ENCODE measurements at places on chromosomes 12 and 14. TPM values are rescaled to one million over a fixed set of nuclear protein-coding genes. Genes with fewer than 3 reads are reported as not detected.

DNA sequence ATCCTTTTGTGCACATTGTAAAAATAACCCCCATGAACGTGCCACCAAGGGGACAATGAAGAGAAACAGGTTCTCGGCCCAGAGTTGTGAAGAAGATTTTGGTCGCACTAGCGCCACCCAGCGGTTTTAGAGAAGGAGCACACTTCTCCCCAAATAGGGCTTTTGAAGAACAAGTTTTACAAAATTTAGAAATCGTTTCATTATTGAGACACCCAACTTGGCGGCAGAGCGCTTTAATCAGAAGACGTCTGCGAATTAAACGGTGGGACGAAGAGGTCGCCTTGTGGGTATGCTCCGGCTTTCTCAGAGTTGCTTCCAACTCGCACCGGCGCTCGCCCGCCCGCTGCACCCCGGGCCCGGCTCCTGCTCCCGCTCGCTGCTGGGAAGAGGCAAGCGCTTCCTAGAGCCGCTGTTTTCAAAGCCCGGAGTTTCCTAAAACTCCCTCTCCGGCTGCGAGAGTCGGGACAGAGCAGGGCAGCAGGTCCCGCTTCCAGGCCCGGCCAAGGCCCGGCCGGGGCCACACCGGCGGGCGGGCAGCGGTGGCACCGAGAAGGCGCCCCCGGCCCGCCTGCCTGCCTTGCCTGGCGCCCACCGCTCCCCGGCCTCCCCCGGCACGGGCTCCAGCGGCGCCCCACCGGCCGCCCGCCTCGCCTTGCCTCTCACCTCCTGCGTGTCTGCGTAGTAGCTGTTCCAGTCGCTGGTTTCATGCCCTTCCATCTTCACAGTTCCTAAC lies 645 bp downstream of the FOXA1 start:
- H3K4me3 ChIP-seq = peak overlapping the region; percentile 65
- H3K4me1 ChIP-seq = peaks cover 7% of the 10 kb centered on the region
- H3K36me3 ChIP-seq = peaks cover 6% of the 10 kb centered on the region
- peak overlapping the region; percentile 55 for H3K27ac ChIP-seq

The SNW1 gene
- total RNA-seq = 114 TPM

DNA sequence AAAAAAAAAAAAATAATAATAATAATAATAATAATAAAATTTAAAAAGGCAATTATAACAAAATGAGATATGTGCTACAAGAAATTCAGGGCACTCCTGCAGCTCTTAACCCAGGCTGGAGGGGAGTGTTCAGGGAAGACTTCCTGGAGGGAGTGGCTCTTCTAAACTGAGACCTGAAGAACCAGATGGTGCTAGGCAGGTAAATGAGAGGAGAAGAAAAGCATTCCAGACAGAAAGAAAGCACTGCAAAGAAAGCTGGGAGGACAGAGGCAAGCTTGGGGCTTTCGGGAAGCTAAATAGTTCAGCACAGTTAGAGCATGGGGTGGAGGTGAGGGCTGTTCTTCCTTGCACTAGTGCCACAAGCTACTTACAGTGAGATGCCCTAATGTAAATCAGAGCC lies 9.9 kb upstream of the SRSF9 start:
- no peaks in the 10 kb centered on the region for H3K36me3 ChIP-seq
- H3K27ac ChIP-seq = no peak overlapping the region
- peaks cover 4% of the 10 kb centered on the region for H3K27me3 ChIP-seq
- no peak for DNase-seq
- H3K4me3 ChIP-seq = no peak overlapping the region
- H3K4me1 ChIP-seq = peaks cover 16% of the 10 kb centered on the region

GRCh38 chr14:30698463-30698862 lies 76.3 kb downstream of the SCFD1 start:
- no peaks in the 10 kb centered on the region for H3K27me3 ChIP-seq
- peaks cover 30% of the 10 kb centered on the region for H3K36me3 ChIP-seq
- H3K4me1 ChIP-seq = no peaks in the 10 kb centered on the region
- no peak overlapping the region for H3K27ac ChIP-seq
- no peak for DNase-seq
- no peak overlapping the region for H3K4me3 ChIP-seq

The RPGRIP1 gene
- not detected for total RNA-seq

- H3K4me1 ChIP-seq = peaks cover 13% of the 10 kb centered on the region
- DNase-seq = no peak
- H3K27me3 ChIP-seq = no peaks in the 10 kb centered on the region
Observed at GRCh38 chr14:69405762-69406161, 7.3 kb downstream of the SLC39A9 start.

The ULK1 gene
- total RNA-seq = 28.0 TPM

- no peaks in the 10 kb centered on the region for H3K27me3 ChIP-seq
- peak overlapping the region; percentile 96 for H3K4me3 ChIP-seq
Observed at GRCh38 chr12:68932128-68932960, 627 bp downstream of the CPM start.

The TMPRSS12 gene
- total RNA-seq = not detected

GRCh38 chr12:117025481-117026151 lies 73.6 kb downstream of the TESC start:
- peak overlapping the region; percentile 61 for H3K27ac ChIP-seq
- H3K4me1 ChIP-seq = peaks cover 3% of the 10 kb centered on the region
- peaks cover 3% of the 10 kb centered on the region for H3K36me3 ChIP-seq
- no peak overlapping the region for H3K4me3 ChIP-seq

The PRPH gene
- total RNA-seq = not detected

- no peaks in the 10 kb centered on the region for H3K36me3 ChIP-seq
- H3K4me3 ChIP-seq = no peak overlapping the region
- H3K27ac ChIP-seq = no peak overlapping the region
- peaks cover 2% of the 10 kb centered on the region for H3K27me3 ChIP-seq
- DNase-seq = no peak
- no peaks in the 10 kb centered on the region for H3K4me1 ChIP-seq
Observed at GRCh38 chr14:36264595-36264994, 55.8 kb downstream of the MBIP start.

DNA sequence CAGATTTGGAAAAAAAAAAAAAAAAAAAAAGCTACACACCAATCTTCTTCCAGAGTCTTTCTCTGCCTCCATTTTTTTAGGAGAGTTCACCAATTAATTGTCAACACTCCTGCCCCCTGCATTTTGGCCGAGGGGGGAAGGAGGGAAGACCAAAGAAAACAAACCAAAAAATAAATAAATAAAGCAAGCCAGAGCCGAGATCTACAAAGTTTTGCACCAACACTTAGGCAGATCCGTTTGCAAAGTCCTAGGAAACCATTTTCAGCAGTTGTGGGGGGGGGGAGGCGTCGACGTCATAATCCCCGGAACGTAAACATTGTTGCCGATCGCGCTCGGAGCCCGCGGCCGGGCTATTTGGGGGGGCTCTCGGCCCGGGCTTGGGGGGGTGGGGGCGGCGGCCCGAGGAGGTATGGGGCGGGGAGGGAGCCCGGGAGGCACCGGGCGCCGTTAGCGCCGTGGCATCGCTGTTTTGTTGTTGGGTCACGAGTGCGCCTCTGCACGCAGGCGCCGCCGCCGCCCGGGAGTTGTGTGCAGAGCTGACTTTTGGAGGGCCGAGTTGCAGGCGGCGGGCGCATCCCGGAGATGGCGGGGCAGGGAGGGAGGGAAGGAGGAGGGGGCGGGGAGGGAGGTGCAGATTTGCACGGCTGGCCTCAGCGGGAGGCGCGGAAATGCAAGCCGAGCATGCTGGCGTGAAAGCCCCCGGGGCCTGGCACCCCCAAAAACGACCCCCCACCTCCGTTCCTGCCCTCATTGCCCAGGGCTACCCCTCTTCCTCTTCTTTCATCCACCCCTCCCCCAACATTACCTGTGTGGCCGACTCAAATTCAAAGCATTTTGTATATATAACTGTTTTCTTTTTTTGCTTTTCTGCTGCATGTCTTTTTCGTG lies 598 bp downstream of the KDM2B start:
- no peaks in the 10 kb centered on the region for H3K27me3 ChIP-seq
- peak overlapping the region; percentile 99 for H3K27ac ChIP-seq
- peaks cover 13% of the 10 kb centered on the region for H3K36me3 ChIP-seq
- H3K4me1 ChIP-seq = peaks cover 31% of the 10 kb centered on the region

DNA sequence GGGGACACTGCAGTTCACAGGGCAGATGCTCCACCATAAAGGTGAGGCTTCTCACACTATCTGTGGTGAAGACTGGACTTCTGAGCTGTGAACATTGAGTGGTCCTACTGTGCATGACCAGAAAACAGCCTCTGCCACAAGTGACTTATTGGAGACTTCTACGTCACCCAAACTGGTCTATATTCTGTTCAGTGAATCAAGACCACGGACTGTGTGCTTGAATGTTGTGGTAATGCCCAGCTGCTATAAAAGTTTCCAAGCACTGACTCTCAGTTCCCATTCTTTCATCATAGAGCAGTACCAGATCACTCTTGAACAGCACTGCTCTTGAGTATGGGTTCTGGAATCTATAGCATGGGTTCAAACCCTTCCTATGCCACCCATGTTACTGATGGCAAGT lies 4.8 kb upstream of the PLEK2 start:
- no peaks in the 10 kb centered on the region for H3K36me3 ChIP-seq
- no peak overlapping the region for H3K4me3 ChIP-seq
- H3K4me1 ChIP-seq = peaks cover 8% of the 10 kb centered on the region
- peaks cover 10% of the 10 kb centered on the region for H3K27me3 ChIP-seq

- no peak overlapping the region for H3K27ac ChIP-seq
- DNase-seq = no peak
- H3K4me3 ChIP-seq = no peak overlapping the region
- H3K27me3 ChIP-seq = no peaks in the 10 kb centered on the region
- no peaks in the 10 kb centered on the region for H3K36me3 ChIP-seq
Observed at GRCh38 chr12:2119266-2119665, 66.5 kb downstream of the CACNA1C start.

GRCh38 chr14:24071144-24071697 lies at the start of gene CPNE6:
CPNE6 (plus strand) TSS chr14:24071562; CDS start chr14:24072937, 1,375 bp downstream.
- H3K27me3 ChIP-seq = peaks cover 6% of the 10 kb centered on the region
- no peaks in the 10 kb centered on the region for H3K36me3 ChIP-seq
- H3K4me1 ChIP-seq = peaks cover 17% of the 10 kb centered on the region
- no peak for DNase-seq

- no peak overlapping the region for H3K4me3 ChIP-seq
- no peak for DNase-seq
- no peaks in the 10 kb centered on the region for H3K27me3 ChIP-seq
- H3K27ac ChIP-seq = no peak overlapping the region
Observed at GRCh38 chr12:75378354-75378753, 12.5 kb upstream of the GLIPR1L2 start.

DNA sequence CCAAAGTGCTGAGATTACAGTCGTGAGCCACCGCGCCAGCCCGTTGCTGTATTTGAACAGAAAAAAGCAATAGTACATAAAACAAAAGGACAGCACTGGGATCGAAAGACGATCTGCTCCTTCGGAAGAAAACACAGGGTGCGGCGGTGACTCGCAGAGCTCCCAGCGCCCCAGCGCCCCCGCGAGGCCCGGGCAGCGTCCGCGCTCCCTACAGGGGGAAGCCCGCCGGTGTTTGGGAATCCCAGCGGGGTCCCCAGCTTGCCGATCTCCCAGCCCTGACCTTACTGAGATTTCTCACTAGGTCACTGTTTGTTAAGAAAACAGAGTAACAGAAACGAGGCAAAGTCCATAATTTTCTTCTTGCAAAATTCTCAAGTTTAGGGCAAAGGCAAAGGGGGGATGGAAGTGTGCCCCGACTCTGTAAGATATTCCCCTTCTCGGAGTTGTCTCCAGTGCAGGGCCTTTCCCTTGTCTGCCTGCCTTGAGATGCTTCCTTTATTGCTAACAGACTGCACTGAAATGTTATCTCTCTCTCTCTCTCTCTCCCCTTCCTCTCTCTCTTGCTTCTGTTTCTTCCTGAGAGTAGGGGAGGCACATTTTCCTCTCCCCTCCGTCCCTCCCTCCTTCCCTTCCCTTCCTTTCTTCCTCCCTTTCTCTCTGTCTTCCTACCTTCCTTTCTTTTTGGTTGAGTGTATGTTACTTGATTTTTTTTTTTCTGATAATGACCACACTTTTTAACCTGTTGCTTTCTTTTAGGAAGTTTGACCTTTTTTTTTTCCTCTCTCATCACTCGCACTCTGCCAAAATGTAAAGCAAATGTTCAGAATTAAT lies 91.9 kb downstream of the TMEM30B start:
- peak overlapping the region; percentile 71 for H3K4me3 ChIP-seq
- peaks cover 30% of the 10 kb centered on the region for H3K27me3 ChIP-seq
- H3K27ac ChIP-seq = peak overlapping the region; percentile 1
- no peaks in the 10 kb centered on the region for H3K36me3 ChIP-seq
- DNase-seq = no peak

- H3K36me3 ChIP-seq = peaks cover 40% of the 10 kb centered on the region
- no peaks in the 10 kb centered on the region for H3K27me3 ChIP-seq
- peak overlapping the region; percentile 97 for H3K27ac ChIP-seq
- H3K4me1 ChIP-seq = peaks cover 41% of the 10 kb centered on the region
- peak overlapping the region; percentile 76 for H3K4me3 ChIP-seq
Observed at GRCh38 chr14:105059035-105059924, 6.0 kb downstream of the GPR132 start.

- H3K4me3 ChIP-seq = no peak overlapping the region
- peaks cover 40% of the 10 kb centered on the region for H3K36me3 ChIP-seq
- no peaks in the 10 kb centered on the region for H3K4me1 ChIP-seq
- DNase-seq = no peak
Observed at GRCh38 chr14:103346286-103346685, 12.2 kb downstream of the EIF5 start.

DNA sequence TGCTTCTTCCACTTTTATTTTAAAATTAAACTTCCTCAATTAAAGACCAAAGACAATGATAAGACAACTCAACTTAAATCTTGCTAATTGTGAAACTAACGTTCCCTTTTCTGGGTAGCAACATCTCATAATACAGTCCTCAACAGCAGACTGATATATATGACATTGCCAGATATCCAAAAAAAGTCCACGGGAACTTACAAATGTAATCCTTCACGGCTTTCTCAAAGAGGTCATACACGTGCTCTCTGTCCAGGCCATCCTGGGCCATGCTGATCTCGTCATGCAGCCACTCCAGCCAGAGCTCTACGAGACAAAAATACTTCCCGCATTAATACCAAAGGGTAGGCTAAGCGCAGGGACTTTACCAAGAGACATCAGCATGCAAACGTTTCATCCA lies 13.3 kb downstream of the SART3 start:
- peaks cover 23% of the 10 kb centered on the region for H3K4me1 ChIP-seq
- peaks cover 62% of the 10 kb centered on the region for H3K36me3 ChIP-seq
- DNase-seq = peak; percentile 3
- H3K27me3 ChIP-seq = no peaks in the 10 kb centered on the region
- peak overlapping the region; percentile 8 for H3K27ac ChIP-seq
- no peak overlapping the region for H3K4me3 ChIP-seq

The CLEC1A gene
- total RNA-seq = not detected

GRCh38 chr14:90903101-90903500 lies 86.9 kb upstream of the TTC7B start:
- DNase-seq = peak; percentile 44
- no peak overlapping the region for H3K4me3 ChIP-seq
- H3K4me1 ChIP-seq = peaks cover 31% of the 10 kb centered on the region
- H3K36me3 ChIP-seq = peaks cover 43% of the 10 kb centered on the region
- no peaks in the 10 kb centered on the region for H3K27me3 ChIP-seq
- peak overlapping the region; percentile 12 for H3K27ac ChIP-seq

Data from activated T-helper 2 cell treated with anti-CD3 and anti-CD28 coated beads, Interferon-gamma antibody, Interleukin-2, Interleukin-4, amounts not matched to agents 10 μg/mL and 5 μg/mL and 100 μg/mL, durations not matched to agents 14 hours and 24 hours and 36 hours (primary cell).